ENCODE measurements at places on chromosomes 4 and X.

DNA sequence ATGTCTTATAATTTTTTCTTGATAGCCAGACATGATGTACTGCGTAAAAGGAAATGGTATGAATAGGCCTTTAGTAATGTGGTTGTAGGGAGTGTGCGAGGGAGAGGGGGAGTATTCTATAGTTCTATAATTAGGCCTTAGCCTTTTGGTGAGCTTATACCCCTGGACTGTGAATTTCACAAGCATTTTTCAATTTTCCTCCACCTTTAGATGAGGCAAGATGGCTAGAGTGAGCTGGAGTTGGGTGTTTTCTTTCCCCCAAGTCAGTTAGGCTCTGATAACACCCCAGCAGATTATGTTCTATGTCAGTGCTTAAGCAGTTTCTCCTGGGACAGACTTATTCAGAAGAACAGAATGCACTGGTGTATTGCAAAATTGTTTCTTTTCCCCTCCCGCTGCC, 210.2 kb upstream of the NPY2R start:
- no peak for DNase-seq

DNA sequence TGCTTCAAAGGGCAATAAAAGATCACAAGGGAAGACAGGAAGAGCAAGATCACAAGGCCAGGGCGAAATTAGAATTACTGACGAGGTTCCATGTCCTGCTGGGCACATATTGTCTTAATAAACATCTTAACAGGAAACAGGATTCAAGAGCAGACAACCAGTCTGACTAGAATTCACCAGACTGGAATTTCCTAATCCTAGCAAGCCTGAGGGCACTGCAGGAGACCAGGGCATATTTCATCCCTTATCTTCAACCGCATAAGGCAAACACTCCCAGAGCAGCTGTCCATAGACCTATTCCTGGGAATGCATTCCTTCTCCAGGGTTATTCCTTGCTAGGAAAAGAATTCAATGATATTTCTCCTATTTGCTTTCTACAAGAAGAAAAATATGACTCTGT, 12.4 kb upstream of the TDO2 start:
- DNase-seq = no peak

- no peak for DNase-seq
Measured at GRCh38 chr4:141833209-141833608, 196.8 kb downstream of the IL15 start.

DNA sequence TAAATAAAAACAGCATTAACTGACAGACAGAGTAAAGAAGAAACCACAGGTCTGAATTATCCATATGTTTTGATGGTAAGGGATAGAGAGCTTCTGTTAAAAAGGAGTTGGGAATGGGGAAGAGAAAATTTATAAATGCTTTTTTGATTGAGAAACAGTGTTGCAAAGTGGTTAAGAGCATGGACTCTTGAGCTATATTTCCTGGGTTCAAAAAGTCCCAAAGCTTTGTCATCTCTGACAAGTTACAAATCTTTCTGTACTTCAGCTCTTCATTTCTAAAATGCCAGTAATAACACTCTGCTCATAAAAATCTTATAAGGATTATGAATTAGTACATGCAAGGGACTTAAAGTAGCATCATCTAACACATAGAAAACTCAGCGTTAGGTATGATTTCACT, 62.2 kb downstream of the N4BP2 start:
- DNase-seq = no peak

DNA sequence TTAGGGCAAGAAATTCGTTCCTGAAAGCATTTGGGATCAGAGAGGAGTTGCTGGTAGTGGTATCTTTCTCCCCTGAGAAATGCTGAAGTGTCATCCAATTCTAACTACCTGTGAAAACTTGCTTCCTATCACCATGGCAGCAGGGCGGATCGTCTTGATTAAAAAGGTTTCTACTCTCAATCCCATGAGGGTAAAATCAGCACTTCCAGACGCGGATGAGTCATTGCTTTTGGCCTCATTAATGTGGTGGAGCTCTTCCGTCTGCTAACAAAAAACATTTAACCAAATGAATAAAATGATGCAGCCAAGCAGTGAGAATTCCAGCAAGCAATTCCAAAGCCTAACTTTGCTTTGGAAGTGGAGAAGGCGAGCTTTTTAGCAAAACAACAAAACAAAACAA, 325.6 kb downstream of the CAMK2D start:
- peak; percentile 38 for DNase-seq

DNA sequence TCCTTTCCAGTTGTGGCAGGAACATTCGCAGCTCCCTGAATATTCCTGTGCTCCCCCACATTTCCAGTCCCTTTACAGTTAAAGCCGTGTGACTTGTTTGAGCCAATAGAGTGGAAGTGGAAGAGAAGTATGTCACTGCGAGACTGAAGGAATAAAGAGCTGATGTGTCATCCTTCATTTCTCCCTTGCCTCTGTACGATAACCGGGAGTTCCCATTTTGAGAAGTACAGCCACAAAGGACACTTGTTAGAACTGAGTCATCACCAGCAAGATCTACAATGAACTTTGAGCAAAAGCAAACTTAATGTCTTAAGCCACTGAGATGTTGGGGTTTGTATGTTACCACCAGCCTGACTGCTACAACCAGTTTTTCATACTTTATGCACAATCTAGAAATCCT, 92.3 kb downstream of the SPRY1 start:
- no peak for DNase-seq

GRCh38 chr4:122500852-122501501, 44.5 kb upstream of the IL2 start:
- DNase-seq = no peak

DNA sequence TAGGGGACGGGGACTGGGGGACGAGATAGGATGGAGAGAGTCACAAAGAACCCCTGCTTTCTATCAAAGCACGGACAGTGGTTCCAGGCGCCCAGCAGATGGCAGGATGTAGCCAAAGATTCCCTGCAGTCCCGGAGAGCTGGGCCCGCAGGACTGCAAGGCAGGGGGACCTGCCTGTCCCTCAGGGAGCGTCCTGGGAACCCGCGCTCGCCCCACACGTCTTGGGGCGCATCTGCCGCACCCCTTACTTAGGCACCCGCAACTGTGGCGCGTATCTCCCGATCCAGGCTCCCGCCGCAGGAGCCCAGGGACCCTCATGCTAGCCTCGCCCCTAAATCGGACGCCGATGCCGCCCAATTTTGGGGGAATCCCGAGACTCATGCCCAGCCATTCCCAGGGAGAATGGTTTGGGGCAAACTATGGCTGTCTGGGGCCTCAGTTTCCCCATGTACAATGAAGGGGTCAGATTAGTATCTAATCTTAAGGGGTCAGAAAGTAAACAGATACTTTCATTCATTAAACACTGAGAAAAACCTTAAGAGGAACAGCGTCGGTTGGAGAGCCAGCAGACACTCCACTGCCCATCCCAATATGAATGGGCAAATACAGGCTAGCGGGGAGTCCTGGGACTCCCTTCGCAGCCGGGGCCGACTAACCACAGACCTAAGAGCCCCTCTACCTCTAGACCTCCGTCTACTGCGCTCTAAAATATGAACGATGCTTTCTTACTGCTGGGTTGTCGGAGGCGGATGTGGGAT, 581 bp upstream of the STK32B start:
- no peak for DNase-seq

DNA sequence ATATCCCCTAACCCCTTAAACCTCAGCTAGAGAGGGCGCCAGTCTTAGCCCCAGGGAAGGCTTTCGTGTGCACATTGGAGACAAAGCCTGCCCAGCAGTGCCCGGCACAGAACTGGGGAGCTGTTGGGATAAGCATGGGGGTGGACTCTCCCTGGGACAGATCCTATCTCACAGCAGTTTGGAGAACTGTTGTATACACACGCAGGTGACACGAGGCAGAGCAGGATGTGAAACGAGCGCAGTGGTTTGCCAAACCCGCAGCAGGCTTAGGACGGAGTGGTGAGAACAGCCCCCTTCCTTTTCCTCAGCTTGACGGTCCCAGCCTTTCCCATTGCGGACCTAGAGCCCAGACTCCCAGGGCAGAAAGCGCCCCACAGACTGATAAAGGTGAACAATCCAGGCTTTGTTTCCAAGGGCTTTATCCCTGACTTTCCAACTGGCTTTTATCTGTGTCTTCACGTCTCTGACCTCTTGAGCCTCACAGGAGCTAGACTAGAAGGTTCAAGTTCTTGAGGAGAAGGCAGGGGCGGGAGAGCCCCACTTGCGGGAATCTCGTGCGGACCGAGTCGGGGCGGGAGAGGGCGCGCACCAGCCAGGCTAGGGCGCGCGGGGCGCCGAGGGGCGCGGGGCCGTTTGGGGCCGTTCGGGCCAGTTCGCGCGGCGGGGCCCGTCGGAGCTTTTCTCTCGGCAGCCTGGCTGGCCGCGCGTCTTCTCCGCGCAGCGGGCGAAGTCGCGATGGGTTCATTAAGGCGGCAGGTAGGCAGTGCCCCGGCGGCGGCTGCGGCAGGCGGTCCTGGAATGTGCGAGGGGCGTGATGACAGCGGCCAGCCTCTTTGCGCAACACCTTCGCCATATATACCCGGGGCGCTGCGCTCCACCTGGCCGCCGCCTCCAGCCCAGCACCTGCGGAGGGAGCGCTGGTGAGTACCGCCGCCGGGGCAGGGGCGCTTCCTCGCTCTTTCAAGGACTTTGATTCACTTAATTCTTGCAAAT, at the start of gene SLC34A2:
SLC34A2 (plus strand) TSS at position 881 of the 993 bp plus-strand sequence. CDS start 6,650 bp downstream, outside the sequence.
- DNase-seq = no peak

GRCh38 chr4:47662975-47663374, 174.9 kb downstream of the CORIN start:
- DNase-seq = no peak

DNA sequence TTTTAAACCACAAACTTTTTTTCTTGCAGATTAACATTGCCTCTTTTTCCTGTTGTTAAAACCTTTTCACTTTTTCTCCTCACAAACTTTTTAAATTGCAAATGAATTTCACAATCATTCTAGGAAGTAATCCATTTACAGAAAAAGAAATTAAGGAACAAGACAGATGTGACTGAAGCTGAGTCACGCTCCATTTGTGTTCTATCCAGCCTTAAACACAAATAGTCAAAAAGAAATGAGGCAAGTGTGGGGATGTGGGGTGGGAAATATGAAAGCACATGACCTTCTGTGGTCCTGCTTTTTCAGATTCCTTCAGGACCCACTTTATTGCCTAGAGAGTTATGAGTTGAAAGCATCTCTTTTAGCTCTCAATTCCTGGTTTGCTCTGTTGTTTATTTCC, 197.0 kb downstream of the ADGRL3 start:
- no peak for DNase-seq

DNA sequence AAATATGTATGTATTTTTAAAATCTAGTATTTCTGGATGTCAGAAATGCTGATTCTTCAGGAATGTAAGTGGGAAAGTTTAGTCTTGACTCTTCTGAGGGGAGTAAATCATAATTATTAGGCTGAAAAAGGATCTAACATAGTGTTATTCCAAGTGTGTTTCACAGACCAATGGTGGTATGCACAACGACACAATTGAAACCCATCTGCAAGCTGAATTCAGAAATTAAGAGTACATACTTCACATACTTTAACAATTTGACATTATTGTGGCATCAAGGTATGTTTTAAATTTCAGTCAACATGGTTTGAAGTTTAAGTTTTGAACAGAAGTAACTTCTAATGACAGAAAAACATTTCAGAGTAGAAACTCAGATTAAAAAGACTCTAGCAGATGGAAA, 236.7 kb downstream of the SLC7A11 start:
- DNase-seq = no peak

DNA sequence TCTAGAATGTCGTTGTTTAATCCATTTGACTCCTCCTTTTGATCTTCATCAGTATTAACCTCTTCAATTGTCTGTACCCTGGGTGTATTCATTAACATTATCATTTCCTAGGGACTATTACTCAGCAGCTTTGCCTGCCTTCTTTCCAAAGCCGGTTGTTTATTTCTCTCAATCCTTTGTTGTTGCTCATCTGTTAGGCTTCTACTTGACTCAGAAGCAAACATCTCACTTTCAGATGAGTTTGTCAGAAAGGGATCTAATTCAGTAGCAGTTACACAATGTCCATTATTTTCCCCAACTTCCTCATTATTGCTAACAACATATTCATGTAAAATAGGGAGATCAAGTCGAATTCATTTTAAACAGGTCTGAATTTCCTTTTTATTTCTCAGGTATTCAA, 22.1 kb upstream of the HSD17B10 start:
- no peak for DNase-seq

- peak; percentile 7 for DNase-seq
Measured at GRCh38 chr4:8920969-8921368, 49.3 kb upstream of the HMX1 start.

DNA sequence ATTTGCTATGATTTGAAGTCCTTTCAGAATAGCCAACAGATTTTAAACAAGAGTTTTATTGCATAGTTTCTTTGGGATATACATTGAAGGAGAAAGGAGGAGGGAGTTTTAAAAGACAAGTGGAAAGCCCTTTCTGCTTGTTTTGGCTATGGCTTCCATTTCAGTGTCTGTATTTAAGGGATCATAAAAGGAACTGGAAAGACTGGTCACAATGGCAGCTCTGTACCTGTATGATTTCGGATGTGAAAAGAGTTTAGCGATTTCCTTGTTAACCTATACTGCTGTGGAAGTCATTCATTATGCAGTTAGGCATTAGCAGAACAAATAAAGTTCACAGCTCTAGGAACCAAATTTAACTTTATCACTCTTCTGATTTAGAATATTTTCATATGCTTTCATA, 60.7 kb downstream of the TET2 start:
- DNase-seq = no peak

DNA sequence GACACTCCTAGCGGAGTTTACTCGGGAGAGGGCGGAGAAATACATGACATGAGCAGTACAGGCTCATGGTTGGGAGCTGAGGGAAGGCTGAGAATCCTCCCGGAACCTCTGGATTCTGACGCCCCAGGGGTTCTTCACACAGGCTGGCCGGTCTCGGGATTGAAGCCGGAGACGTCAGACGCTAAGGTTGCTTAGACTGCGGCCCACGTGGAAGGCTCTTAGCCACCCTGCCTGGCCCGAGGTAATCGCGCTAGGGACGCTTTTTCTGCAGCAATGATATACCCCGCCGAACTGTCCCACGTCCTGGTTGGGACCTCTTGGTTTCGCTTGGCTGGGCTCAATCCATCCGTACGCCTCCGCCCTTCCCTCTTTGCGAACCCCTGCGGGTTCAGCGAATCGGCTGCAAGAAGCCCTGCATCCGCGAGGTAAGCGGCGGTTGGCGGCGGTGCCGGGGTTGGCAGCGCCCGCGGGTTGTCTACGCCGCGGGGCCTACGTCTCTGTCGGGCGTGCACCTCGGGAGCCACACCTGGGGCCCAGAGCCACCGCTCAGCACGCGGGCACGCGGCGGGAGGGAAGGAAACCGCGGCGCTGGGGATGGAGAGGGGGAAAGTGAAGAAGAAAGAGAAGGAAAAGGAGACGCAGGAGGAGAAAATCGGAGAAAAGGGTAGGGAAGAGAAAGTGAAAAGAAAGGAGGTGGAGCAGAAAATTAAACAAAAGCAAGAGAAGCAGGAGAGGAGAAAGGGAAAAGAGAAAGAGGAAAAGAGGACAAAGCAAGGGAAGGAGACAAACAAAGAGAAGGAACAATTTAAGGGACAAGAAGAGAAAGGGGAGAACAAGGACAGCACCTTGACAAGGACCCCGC, at the start of gene ARL9:
ARL9 (plus strand) TSS at position 523 of the 862 bp plus-strand sequence; CDS start at position 595, 72 bp downstream.
- no peak for DNase-seq

GRCh38 chr4:78922207-78922606, 17.0 kb downstream of the PAQR3 start:
- no peak for DNase-seq

All from breast epithelium (tissue), 4 donors.